ENCODE measurements at places on chromosomes 2 and 18.

GRCh38 chr18:31626409-31626808 lies 34.7 kb downstream of the TTR start:
- no peak for DNase-seq

- no peak for DNase-seq
Measured at GRCh38 chr2:232139171-232139594, 177.7 kb downstream of the DIS3L2 start.

DNA sequence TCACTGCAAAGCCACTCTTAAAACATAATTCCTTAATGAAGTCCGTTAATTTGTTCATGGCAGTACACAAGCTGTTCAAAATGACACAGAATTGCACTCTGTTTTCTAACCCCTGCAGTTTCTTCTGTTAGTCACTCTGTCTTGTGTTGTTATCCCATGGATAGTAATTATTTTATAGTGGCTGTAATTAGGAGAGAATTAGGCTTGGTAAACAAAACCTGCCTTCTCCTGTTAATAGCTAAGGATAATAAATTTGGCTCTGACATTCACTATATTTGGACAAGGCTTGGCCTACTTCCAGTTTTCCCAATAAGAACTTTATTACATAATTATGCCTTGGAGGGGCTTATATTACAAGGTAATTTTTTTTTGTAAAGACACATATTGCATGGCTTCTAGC lies 330.3 kb upstream of the FIGN start:
- peak; percentile 98 for DNase-seq

GRCh38 chr2:128635361-128635900 lies 316.8 kb upstream of the HS6ST1 start:
- DNase-seq, result no peak

All from NCI-H2081 (cell line).